ENCODE measurements at places on chromosomes 1 and 21. TPM values are rescaled to one million over a fixed set of nuclear protein-coding genes. Genes with fewer than 3 reads are reported as not detected.

GRCh38 chr1:221923929-221924598 is 182.2 kb upstream of the DUSP10 start:
- no peak for DNase-seq

DNA sequence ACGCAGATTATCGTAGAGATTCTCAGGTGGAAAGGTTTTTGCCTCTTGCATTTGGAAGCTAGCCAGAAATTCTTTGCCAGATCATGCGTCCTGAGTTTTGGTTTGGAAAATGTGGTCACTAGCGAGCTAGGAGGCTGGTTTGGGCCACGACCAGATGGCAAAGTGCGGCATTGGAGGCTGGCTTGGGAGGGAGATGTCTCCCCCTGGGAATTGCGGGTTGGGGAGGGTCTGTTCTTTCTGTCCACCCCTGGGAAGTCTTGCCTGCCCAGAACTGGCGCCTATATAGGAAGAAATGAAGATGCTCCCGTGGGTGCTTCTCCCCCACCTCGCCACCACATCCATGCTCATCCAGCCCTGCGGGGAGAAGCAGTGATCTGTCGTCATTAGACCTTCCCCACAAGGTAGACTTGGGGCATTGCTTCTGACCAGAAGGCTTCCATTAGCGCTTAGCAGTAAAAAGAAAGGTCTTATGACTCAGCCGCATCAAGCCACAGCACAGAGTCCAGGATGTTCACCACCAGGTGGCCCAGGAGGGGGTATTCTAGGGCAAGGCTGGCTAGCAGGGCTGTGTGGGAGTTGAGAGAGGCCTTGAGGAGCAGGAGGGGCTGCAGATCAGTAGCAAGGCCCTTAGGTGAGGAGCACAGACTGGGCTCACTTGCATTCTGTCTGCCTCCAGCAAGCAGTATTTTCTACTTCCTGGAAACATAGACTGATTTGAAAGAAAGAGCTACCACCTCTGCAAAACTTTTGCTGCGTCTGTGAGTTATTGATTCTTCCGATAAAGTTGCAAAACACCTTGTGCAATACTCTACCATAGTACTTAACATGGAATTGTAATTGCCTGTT is 1.5 kb upstream of the PTP4A2 start:
- peak; percentile 76 for DNase-seq

DNA sequence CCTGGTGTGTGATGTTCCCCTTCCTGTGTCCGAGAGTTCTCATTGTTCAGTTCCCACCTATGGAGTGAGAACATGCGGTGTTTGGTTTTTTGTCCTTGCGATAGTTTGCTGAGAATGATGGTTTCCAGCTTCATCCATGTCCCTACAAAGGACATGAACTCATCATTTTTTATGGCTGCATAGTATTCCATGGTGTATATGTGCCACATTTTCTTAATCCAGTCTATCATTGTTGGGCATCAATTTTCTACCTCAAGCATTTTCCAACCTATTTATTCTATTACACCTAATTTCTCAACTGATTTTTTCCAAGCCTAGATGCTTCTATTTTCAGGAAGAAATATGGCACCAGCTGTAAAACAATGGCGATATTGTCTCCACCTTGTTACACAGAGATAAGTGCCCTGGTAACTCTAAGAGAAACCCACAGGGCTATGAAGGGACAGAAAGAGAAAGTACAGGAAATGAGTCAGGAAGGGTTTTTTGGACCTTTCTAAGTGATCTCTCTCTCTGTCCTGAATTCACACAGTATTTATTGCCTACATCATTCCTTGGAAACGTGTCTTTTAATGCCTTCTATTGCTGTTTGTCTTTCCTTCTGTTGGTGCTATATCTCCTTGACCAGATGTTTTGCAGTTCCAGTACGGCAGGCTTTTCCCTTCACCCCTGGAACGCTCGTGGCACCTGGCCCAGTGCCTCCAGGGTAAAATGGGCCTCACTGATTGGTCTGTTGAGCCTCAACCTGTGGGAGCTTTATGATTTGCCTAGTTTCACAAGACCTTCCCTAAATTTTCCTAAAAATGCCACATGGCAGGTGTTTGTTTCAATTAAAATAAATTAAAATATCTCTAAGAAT is 14.6 kb upstream of the JAK1 start:
- DNase-seq = no peak

DNA sequence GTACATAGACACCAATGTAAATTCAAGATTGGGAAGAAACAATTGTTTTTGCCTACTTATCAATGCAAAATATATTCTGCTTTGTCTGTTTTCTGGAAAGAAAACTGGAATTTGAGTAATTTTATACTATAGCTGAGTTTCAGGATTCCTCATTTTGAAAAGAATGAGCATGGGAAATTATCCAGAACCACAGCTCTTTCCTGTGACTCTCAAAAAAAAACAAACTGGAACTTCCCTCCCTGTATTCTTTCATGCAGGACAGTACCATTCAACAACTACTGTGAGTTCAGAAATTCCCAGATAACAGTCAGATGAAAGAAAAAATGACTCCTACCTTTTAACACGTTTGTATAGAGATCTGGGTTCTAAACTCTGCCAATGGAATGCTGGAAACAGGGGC is 372.4 kb downstream of the TGFB2 start:
- no peak for DNase-seq

DNA sequence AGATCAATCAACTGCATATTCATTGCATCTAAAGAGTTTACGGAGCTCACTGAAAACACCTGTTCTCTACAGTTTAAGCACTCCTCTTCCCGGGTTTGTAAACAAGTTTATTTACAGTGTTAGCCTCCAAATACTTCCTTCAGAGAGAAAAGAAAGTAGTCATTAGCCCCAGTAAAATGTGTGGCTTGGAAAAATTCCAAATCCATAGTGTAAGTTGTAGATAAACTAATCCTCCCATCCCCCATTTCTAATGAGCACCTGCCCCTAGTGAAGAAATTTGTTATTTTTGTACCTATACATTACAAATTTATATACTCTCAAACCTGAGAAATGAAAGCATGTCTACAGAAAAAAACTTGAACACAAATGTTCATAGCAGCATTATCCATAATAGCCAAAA is 21.9 kb downstream of the PUM1 start:
- no peak for DNase-seq

DNA sequence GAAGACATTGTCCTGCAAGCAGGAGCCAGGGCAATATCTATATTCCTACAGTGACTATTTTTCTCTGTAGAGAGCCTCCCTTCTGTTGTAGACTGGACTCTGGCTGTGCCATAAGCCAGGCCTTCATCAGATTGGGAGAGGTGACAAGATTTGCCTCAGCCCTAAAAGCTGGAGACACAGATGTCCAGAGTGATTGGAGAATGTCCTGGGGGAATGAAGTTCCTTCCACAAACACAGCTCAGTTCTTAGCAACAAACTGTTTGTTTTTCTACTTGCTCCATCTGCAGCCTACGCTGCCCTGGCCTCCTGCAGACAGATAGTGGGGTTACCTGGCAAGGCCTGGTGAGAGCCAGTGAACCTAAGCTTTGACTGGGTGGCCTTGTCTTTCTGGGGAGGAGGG is 29.9 kb upstream of the SNX27 start:
- DNase-seq = no peak

DNA sequence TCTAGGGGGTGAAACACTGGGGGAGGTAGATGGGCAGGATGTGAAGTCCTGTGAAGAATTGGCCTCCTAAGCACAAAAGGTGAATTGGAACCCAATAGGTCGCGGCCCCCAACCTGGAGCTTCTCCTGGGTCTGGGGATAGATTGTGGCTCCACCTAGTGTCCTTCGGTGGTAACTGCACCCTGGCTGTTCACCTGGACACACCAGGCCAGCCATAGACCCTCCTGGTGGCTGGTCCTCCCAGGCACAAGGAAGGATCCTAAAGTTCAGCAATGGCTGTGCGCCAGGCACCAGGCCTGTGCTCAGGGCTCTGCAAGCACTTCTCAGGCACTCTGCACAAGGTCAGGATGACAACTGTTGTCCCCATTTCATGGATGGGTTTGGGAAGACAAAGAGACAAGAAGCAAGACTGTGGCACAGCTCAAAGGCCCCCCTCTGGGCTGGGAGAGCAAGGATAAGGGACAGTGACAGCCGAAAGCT is 13.5 kb downstream of the ESPN start:
- no peak for DNase-seq

DNA sequence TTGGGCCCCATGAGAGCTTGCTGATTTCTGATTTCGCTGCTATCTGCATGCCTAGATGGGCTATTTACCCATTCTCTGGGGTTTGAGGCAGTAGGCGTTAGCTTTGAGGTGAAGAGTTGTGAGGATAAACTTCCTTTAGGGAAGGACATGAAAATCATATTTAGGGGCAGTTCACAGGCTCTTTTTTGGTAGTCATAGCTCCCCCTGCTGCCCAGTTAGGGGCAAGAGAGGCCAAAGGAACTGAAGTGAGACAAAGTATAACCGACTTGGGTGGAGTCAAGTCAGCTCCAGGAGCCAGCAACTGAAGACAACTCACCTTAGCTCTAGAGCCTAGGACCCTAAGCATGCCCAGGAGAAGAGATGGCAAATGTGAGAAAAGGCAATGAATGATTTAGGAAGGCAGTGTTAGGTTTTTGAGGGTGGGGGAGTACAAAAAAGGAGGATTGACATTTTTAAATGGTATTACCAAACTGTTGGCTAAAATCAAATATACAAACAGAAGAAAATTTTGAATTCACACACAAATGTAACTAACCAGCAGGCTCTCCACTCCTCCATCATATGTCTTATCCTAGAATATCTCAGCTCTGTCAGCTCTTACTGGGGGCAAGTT is 625.2 kb downstream of the LMO4 start:
- DNase-seq = peak; percentile 75

GRCh38 chr1:193703121-193703520 is 516.7 kb upstream of the B3GALT2 start:
- DNase-seq = no peak

DNA sequence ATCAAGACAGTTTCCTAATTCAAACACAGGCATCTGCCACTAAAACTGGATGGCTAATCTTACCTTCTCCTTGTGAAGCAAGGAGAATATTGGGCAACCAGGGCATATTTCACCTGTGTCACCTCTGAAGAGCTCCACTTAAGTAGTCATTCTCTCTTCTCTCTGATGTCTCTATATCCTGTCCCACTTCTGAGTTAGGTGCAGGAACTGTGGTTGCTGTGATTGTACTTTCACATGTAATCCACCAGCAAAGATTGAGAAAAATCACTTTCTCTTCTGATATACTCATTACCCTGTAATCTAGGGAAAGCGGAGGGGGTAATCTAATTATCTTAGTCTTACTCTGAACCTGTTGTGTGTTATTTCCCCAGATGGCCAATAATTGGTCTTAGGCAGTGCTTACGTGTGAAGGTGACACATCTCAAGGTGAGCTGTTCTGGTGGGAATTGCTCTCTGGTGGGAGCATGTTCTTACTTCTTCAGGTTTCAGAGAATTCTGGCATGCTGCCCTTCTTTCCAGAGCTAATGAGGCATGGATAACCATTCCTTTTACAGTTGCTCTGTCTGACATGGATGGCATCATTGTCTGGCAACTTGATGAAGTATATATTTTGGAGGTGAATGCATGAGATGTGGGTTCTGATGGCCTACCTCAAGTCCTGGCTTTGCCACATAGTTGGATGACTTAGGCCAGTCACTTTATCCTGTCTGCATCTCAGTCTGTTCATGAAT is 12.0 kb downstream of the XCL2 start:
- DNase-seq = no peak

DNA sequence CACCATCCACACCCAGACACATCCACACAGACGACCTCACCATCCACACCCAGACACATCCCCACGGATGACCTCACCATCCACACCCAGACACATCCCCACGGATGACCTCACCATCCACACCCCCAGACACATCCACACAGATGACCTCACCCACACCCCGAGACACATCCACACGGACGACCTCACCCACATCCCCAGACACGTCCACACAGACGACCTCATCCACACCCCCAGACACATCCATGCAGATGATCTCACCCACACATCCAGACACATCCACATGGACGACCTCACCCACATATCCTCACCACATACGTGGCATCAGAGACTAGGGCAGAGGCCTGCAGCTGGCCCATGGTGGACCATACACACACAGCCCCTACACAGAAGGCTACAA is 14.7 kb upstream of the FABP3 start:
- no peak for DNase-seq

DNA sequence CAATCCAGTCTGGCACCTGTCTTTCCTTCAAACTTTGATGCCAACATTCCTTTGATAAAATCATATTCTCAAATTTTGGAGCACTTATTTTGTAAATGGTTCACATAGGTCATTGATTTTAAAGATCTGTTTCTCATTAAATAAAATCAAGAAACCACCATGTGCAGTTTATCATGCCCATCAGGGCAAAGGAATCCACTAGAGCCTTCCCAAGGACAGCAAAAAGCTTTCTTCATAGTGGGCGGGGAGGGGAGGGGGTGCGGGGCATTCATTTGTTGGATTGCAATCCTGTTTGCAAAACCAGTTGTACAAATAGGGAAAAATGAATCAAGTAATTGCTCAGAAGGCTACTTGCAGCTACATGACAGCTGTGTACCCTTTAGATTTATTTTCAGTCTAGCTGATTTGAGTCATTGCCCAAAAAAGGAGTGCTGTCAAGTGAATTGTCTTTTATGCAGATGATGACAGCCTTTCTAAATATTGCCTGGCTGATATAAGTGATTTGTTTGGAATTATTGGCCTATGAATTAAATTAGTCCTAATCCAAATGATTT is 23.0 kb downstream of the LRRC8B start:
- no peak for DNase-seq

GRCh38 chr1:9606948-9607347 is 18.2 kb downstream of the TMEM201 start:
- DNase-seq = no peak

GRCh38 chr1:12370333-12370975 is 140.6 kb downstream of the VPS13D start:
- no peak for DNase-seq

- DNase-seq = peak; percentile 47
Observed at GRCh38 chr1:32464716-32465577, at the start of gene ZBTB8B. Gene ZBTB8B, plus strand, starts transcription at chr1:32465072. Its CDS starts 5,553 bp downstream, at chr1:32470625.

GRCh38 chr1:223872308-223872901 is 26.7 kb upstream of the TP53BP2 start:
- no peak for DNase-seq

DNA sequence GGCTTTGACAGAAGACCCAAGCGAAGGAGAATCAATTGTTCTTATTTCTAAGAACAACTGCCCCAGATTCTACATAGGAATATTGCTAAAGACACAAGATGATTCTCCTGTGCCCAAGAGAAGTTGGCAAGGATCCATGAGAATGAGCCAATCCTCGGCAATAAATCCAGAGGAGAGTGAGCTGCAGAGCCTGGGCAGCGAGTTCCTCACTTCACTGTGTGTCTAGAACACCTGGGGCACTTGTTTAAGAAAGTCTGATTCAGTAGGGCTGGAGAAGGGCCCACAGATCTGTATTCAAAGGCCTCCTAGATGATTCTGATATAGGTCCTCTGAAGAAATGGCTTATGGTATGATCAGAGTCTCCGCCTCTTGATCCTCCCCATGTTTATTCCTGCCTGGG is 31.8 kb downstream of the GADD45A start:
- DNase-seq = peak; percentile 67

GRCh38 chr1:168903237-168903830 is 174.3 kb upstream of the DPT start:
- no peak for DNase-seq

CSF3R gene
- 2.9 TPM for total RNA-seq

ACTA1 gene
- not detected for total RNA-seq

RGL1 gene
- total RNA-seq = 12.7 TPM

KCNK1 gene
- total RNA-seq = 61.4 TPM

MLLT11 gene
- 0.21 TPM for total RNA-seq

RCAN3 gene
- total RNA-seq = 12.8 TPM

KRTAP10-6 gene
- total RNA-seq = not detected

DAB1 gene
- total RNA-seq = 0.64 TPM

INPP5B gene
- total RNA-seq = 25.2 TPM

TIAM1 gene
- total RNA-seq = 6.4 TPM

TRIM67 gene
- total RNA-seq = not detected

PALMD gene
- 1.5 TPM for total RNA-seq

PRELP gene
- 6.6 TPM for total RNA-seq

PADI1 gene
- total RNA-seq = 0.27 TPM

TMEM82 gene
- 13.1 TPM for total RNA-seq
